ENCODE measurements at places on chromosomes 2 and 18. TPM values are rescaled to one million over a fixed set of nuclear protein-coding genes. Genes with fewer than 3 reads are reported as not detected.
A peak's percentile ranks its signal among the peaks of the same experiment; 100 is the strongest.

The TLX2 gene
- not detected for total RNA-seq

DNA sequence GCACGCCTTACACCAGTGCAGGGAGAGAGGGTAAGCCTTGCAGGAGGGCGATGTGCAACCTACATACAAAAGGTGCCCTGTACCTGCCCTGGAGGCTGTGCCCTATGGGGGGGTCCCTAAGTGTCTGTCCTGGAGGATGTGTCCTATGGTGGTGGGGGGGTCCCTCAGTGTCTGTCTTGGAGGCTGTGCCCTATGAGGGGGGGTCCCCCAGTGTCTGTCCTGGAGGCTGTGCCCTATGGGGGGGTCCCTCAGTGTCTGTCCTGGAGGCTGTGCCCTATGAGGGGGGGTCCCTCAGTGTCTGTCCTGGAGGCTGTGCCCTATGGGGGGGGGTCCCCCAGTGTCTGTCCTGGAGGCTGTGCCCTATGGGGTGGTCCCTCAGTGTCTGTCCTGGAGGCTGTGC lies 216.6 kb downstream of the HDAC4 start:
- no peak for DNase-seq

GRCh38 chr18:28256166-28256565 lies 79.2 kb upstream of the CDH2 start:
- no peak for DNase-seq

The VRK2 gene
- total RNA-seq = 25.5 TPM

DNA sequence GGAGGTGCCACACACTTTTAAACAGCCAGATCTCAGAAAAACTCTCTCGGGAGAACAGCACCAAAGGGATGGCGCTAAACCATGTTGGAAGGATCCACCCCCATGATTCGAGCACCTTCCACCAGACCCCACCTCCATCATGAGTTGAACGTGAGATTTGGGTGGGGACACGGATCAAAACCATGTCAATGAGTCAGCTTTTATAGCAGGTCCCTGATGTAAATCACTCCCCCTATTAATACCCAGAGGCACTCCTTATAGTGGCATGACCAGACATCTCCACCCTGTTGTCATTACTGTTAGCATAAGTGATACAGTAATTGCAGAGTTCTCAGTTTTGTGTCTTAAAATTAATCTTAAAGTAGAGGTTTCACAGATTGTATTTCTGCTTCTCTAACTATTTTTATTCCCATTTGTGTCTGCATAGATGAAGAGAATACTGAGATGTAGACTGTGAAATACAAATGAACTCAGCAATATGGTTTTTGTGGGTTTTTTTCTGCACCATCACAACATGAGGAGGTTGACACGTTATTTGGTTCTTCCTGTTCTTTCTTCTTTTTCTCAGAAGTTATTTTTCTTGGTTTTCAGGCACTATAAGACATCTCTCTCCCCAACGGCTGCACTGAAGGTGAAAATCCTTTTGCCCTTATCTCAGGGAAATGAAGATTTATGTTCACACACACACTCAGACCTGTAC lies 218.2 kb downstream of the ARL4C start:
- DNase-seq = no peak

The SMC6 gene
- total RNA-seq = 23.0 TPM

GRCh38 chr2:222730366-222730999 lies 59.0 kb downstream of the MOGAT1 start:
- no peak for DNase-seq

The C1GALT1C1L gene
- total RNA-seq = 0.61 TPM

GRCh38 chr18:33232318-33232626 lies 208.2 kb downstream of the CCDC178 start:
- no peak for DNase-seq

DNA sequence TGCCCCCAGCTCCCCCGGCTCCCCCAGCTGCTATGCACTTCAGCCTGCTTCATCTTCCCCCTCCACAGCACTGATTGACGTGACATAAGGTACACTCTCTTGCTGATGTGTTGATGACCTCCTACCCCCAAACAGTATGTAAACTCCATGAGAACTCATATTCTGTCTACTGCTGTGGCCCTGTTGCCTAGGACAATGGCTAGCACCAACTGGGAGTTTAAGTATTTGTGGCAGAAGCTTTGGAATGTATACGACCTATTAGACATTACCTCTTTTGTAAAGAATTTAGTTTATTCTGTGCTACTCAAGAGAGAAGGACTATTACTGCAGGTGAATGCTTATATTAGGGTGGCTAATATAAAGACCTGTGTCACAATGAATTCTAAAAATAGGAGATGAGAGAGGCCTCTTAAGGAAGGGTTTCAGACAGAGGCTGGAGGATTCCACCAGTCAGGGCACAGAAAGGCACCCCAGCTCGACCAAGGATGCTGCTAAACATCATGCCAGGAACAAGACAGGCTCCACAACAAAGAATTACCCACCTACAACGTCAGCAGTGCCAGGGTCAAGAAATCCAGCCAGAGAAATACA lies 60.6 kb downstream of the CABYR start:
- no peak for DNase-seq

DNA sequence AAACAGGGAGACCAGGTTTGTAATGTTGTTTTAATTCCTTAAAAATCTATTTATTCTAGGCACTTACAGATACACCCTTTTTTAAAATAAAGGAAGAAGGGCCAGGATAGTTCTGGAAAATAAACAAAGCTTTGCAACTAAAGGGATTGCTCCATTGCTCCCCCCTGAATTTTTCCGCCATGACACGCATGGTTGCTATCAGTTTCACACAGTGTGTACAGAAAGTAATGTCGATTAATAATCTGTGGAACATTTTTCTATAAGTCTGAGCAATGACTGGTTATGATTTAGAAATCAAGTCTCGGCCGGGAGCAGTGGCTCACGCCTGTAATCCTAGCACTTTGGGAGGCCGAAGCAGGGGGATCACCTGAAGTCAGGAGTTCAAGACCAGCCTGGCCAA lies 90.8 kb downstream of the GAREM1 start:
- no peak for DNase-seq

- DNase-seq = no peak
Observed at GRCh38 chr18:43606795-43607194, 329.5 kb upstream of the SYT4 start.

The DSG2 gene
- total RNA-seq = 150 TPM

DNA sequence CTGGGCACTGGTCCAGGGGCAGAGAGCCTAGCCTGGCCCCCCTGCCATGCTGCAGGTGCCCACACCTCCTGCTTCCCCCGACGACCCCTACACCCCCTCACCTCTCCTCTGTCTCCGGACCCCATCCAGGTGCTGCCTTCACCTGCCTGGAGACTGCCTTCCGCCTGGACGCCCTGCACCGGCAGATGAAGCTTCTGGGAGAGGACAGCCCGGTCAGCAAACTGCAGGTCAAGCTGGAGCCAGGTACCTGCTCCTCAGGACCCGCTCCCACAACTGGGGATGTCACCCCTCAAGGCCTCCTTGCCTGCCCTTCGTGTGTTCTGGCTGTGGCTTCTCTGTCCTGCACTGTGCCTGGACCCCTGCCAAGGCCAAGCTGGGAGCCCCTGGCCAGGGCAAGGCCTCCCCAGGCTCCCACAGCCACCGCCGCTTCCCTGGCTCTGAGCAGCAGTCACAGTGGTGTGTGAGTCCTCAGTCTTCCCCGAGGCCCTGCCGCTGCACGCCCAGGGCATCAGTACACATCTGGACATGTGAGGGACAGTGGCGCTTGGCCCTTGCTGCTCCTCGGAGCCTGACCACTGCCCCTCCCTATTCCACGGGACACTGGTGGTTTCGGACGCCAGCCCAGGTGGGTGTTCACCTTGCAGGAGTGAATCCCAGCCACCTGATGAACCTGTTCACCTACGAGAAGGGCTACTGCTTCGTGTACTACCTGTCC lies 6.3 kb downstream of the RNPEPL1 start:
- no peak for DNase-seq

GRCh38 chr18:48866028-48866733 lies 84.6 kb downstream of the SMAD7 start:
- no peak for DNase-seq

The SMYD5 gene
- 31.7 TPM for total RNA-seq

DNA sequence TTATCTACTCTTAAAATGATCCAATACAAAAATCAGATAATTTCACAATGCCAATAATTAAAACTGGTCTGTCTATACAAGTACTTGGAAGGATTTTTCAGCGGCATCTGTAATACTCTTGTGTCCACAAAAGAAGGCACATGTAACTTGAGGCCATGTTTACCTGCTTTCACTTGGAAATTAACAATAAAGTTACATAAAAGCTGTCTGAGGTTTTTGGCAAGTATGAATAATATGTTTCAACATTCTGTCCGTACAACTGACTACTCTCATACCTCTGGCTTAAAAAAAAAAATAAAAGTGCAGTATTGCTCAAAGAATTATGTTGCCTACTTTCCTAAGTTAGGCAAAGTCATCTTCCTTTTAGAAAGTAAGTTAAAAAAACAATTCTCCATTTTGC lies 253.6 kb downstream of the NBAS start:
- DNase-seq = peak; percentile 31

The XIRP2 gene
- total RNA-seq = 0.07 TPM

DNA sequence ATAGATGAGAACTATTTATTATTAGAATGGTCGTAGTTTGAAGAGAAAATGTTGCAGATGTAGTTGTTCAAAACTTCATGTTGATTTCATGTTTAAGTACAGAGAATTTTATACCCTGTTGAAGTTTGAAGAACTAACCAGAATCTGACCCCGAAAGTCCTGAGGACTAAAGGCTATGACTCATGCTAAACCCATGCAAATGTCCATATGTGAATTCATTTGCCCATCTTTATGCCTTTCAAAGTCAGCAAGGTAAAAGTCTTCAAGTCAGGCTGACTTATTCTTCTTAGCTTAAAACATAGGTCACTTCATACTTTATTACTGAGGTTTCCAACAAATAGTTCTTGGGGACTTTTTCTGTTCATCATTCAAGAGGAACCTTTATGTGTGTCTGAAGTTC lies 185.5 kb downstream of the CCDC85A start:
- DNase-seq = peak; percentile 15

GRCh38 chr2:27888790-27889189 lies 1.4 kb downstream of the RBKS start:
- no peak for DNase-seq

DNA sequence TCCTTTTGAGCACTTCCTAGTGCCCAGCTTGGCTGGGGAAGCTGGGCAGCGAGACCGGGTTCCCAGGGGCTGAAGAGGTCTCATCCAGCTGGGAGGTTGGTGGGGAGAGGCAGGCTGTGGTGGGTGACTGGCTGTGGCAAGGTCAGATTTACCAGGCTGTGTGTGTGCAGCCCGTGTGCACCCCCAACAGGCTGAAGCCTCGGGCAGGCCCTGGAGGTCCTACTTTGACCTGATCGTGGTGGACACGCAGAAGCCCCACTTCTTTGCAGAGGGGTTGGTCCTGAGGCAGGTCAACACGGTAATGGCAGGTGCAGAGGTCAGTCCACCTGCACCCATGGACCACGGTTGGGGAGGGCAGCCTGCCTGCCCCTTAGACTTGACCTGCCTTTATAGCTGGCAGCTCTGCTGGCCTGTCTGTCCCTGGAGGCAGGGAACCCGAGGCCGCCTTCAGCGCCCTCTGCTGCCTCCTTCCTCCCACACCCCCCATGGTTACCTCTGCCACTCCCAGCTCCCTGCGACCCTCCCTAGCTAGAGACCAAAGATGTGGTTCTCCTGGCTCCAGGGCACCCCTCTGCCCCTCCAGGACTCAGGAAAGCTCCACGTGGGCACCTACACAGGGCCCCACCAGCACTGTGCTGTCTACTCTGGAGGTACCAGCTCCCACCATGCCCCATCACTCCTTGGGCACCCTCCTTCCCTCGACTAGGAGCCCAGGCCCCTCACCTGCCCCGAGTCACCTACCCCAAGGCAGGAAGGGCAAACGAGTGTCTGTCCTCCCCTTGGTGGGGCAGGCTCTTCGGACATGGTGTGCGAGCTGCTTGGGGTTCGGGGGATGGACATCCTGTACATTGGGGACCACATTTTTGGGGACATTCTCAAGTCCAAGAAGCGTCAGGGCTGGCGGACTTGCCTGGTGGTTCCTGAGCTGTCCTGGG lies 4.0 kb downstream of the NT5DC4 start:
- no peak for DNase-seq

DNA sequence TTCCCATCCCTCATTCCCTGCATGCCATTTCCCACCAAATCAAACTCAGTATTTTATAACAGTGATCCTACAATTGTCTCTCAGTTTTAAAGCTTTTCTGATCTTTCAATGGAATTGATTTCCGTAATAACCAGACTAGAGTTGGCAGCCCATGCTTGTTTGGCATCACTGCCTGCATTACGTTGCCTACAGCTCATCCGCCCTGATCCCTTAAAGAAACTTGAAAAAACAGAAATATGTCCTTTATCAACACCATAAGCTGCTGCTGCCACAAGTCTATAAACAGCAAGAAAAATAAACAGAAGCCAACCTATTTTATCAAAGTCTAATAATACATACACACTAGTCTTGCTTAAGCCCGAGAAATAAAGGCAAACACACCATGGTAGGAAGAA lies 331.0 kb downstream of the METTL4 start:
- DNase-seq = no peak

DNA sequence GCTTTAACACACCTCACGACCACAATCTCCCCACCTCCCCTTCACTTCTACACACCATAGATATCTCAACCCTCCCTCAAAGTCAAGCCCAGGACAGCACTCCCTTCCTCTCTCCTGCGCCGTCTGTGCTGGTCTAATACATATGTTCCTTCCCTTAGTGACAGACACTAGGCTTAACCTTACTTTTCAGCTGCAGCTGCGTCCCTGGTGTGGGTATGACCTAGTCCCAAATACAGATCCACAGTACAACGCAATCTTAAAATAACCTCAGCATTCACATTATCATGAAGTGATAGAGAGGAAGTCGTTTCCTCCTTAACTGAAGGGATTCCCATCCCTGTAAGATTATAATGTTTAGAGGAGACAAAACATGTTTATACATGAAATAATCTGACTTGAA lies 192.7 kb upstream of the TANK start:
- DNase-seq = no peak

The SLC16A14 gene
- total RNA-seq = 0.51 TPM

DNA sequence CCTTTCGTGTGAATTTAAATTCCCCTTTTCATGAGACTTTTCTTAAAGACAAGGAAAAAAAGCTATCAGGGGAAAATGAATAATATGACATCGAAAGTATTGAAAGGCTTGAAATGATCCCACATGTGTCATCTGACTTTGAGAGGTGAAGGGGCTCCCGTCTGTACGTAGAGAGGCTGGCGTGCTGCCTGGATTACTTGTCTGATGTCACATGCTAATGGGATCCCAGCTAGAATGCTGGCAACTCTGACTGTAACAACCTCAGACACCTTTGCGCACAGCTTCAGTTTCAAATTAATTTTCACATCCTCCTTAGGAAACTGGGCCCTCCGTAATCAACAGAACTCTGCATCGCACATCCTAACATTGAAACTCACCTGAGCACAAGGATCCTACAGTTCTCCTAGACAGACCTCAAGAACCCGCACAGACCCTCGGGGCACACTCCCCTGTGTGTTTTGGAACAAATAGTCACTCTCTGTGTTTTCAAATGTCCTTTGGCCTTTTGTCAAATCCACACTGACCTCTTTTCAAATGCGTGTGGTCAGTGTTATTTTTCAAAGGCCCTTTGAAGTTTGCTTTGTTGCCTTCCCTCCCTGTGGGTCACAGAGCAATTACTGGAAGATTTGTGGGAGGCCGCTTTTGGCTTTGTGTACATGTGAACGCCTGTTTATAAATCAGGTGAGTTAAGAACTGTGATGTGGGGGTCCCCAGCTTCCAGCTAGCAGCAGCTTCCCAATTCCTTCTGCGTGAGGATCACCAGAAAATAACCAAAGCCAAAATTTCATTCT lies 65.9 kb downstream of the IL1R2 start:
- DNase-seq = no peak

The ASB18 gene
- not detected for total RNA-seq

Measured in mammary epithelial cell (primary cell).